GM03348 (cell line): ENCODE measurements at places on chromosomes 1 and 21.

- no peak for DNase-seq
These were observed 253.8 kb upstream of the RAB4A start for GRCh38 chr1:229017091-229017490.

GRCh38 chr1:1799716-1800115 lies 21.4 kb upstream of the NADK start:
- DNase-seq: no peak

GRCh38 chr1:18766328-18766727 lies 93.1 kb downstream of the TAS1R2 start:
- DNase-seq: no peak

- DNase-seq: no peak
These were observed 44.0 kb downstream of the GPR161 start for GRCh38 chr1:168092566-168093355.

DNA sequence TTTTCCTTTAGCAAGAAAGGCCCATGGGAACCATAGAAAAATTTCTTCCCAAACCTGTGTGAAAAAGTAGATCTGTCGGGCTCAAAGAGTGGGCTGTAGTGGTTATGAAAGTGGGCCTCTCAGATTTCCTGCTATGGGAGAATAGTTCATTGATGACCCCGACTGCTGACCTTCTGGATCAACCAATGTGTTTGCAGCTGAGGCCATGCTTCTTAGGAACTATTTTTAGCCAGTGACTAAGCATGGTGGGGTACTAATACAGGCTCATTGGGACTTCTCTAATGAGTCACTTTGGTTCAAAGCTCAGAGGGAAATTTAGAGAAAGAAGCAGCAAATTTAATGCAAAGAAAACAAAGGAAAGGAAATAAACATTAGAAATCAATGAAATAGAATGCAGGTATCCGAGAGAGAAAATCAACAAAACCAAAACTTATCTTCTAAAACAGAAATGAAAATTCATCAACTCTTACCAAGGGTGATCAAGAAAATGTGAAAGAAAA lies 12.6 kb upstream of the PSMA5 start:
- peak; percentile 76 for DNase-seq

- no peak for DNase-seq
These were observed 77.3 kb upstream of the KCNJ15 start for GRCh38 chr21:38179511-38179910.

GRCh38 chr1:68528243-68528642 lies 31.4 kb upstream of the DEPDC1 start:
- DNase-seq: no peak

DNA sequence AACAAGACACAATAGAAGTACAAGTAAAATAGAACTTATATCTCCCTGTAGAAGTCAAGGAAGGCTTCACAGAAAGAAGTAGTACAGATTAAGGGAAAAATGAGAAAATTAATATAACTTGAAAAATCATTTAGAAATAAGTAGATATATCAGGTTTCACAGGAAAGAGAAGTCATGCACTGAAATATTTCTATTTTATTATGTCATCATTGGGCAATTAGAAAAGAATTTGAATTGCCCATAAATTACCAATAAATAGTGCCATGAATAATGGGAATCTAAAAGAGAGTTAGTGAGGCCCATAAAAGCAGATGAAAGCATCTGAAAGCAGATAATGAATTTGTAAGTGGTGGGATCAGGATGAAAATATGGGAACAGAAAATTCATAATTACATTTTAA lies 1597.8 kb downstream of the PLA2G4A start:
- DNase-seq: no peak

DNA sequence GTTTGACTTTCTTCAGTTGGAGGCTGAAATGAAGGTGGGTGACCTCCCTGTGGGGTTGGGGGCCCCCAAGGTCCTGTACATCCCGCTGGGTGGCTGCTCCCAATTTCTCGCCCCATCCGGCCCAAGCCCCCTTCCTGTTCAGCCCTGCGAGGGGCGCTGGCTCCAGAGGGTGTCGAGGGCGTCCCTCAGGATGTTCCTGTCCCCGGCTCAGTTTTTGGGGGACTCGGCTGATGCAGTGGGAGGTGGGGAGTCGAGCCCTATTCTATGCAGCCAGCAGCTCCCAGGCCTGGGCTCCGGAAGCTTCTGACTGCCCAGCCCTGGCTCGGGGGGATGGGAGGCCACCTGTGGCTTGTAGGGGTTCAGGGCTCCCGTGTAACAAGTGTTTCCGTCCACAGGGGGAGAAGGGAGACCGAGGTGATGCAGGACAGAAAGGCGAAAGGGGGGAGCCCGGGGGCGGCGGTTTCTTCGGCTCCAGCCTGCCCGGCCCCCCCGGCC lies 38.2 kb downstream of the SLC19A1 start:
- no peak for DNase-seq

DNA sequence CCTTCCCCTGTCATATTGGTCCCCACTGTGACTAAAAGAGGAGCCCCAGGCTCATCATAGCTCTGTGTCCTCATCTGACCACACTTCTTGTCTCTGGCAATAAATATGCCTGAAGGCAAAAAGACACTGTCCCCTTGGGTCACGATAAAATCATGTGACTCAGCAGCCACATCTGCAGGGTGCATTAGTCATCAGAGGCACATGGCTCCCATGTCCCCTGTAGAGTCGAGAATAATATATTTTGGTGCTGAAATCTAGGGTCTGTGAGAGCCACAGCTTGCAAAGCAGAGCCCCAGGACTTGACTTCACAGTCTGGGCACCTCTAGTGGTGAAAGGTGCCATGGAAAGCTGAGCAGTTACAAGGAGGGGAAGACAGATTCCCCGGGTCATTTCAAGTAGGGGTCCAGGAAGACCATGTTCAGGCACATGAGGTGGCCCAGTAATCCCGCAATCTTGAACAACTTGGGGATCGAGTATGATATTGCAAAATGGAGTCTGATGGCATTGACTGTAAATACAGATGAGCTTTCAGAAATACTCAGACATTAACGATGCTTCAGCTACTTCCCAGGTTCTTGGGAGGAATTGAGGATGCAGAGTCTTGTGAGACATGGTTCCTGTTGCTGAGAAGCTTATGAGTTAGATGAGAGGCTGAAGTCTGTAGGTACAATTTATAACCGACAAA lies 68.6 kb downstream of the SLC35F3 start:
- DNase-seq: no peak

GRCh38 chr21:45995686-45996179 lies 14.2 kb downstream of the COL6A1 start:
- DNase-seq: peak; percentile 33

GRCh38 chr1:27690183-27690582 lies 18.2 kb upstream of the IFI6 start:
- no peak for DNase-seq

GRCh38 chr1:231990388-231990787 lies 363.8 kb downstream of the DISC1 start:
- no peak for DNase-seq

- DNase-seq: peak; percentile 64
These were observed 82.2 kb downstream of the RIPK4 start for GRCh38 chr21:41684381-41685245.

DNA sequence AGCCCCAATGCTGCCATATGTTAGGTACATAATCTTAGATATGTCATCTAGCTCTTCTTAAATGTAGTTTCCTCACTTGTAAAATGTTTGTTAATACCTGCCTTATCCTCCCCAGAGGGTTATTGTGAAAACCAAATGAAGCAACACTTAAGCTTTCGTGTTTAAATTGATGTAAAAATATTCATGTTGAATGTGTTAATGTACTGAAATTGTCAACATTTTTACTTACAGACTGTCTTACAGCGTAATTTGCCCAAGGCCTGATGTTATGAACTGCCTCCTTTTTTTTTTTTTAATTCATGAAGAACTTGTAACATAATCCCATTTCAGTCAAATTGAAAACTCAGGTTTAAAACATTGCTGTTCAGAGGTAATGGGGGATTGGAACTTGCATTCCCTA lies 25.6 kb upstream of the ENAH start:
- DNase-seq: no peak

- no peak for DNase-seq
These were observed 21.7 kb downstream of the GLRX2 start for GRCh38 chr1:193083365-193084088.

DNA sequence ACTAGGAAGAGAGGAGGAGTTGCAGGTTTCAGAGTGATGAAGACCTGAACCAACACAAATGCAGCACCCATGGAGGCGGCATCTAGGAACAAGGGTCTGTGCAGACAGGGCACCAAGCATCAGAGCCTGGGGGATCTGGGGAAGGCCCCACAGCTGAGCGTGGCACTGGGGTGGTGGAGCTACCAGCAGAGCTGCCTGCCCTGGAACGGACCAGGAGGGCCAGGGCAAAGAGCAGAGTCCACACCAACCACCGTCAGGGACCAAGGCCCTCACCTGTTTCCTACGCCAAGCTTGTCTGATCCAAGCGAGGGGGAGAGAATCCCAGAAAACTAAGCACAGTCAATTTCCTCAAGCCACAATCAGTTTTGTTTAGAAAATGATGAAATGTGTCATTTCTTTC lies 79.0 kb upstream of the SYT6 start:
- no peak for DNase-seq

DNA sequence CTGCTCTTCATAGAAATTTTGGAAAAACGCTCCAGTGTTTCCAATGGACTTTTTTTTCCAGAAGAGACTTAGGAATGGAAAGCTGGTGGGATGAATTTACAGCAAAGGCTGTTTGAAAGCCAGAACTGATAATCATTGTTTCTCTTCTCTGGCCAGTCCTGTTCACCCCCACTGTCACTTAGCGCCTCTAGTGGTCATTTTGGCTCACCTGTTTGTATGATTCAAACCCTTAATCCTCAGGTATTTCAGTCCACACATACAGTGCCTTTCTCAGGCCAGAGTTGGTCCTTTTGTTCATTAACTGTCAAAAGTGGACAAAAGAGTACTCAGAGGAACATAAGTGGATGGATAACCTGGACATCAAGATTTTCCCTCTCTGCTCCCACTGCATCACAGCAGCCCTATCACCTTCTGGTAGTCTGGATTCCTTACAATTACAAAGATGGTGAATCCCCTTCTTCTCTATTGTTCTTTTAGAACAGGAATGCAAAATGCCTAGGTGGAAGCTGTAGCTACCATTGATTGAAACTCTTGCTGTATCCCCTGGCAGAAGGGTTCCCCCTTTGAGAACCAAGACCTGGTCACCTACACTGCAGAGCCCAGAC lies 177.6 kb upstream of the OLFM3 start:
- no peak for DNase-seq

DNA sequence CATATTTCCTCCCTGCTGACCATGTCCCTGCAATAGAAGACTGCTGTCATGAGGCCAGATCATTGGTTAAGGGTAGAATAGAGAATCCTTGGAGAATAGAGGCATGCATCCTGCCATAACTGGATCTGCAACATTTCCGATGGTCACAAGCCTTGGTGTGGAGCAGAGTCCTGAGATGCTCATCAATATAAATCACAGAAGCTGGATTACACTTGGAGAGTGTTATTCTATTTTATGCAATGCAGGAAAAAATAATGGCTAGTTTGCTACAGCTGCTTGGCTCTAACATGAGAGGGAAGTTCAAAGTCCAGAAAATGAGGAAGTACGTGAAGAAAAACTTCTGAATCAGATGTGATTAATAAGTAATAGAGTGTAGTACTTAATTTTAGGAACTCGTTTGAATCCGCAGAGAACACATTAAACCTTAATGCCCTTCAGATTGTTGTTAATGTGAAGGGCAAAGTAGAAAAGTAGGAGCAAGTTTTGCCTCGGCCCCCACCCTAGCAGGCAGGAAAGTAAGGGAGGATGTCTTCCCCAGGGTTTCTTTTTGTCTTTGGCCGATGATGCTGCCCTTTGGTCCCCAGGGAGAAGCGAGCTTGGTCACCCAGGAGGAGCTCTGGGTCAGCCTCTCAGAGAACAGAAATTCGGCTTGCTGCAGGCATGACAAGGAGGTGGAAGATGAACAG lies 59.5 kb downstream of the KCNK1 start:
- no peak for DNase-seq

DNA sequence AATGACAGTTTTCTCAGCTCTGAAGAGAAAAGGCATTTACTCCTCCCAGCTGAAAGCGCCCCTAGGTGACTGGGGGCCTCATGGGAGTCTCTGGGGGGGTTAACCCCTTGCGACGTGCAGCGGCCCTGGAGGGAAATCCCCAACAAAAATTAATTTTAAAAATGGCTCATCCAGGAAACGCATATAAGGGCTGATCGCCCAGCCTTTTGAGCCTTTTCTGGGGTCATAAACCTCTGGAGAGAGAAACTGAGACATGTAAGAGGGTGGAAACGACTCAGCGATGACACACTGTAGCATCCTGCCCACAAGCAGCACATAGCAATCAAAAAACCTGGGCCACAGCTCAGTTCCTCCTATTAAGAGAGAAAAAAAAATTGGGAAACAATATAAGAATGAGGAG lies 20.4 kb upstream of the HPDL start:
- DNase-seq: no peak

DNA sequence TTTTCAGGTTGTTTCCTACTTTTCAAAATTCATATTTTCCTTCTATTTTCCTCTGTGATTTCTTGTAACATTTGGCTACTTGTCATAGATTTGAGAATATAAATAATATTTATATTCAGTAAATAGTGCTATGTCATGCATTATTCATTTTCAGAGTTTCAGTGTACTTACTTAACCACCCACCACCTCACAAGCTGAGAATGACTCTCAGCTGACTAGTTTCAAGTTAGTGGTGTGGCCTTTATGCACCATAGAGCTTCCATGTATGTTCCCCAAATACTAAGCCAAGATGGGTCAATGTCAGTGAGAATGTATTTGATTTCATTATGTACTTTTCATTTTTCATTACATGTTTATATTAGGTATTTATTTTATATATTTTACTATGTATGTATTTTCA lies 56.9 kb upstream of the RGS1 start:
- no peak for DNase-seq

GRCh38 chr1:85447006-85447943 lies 17.7 kb downstream of the DDAH1 start:
- DNase-seq: no peak

- no peak for DNase-seq
These were observed 128.6 kb downstream of the PRDM2 start for GRCh38 chr1:13828454-13829151.

- DNase-seq: peak; percentile 76
These were observed 632 bp downstream of the PEX19 start for GRCh38 chr1:160284220-160284781.

DNA sequence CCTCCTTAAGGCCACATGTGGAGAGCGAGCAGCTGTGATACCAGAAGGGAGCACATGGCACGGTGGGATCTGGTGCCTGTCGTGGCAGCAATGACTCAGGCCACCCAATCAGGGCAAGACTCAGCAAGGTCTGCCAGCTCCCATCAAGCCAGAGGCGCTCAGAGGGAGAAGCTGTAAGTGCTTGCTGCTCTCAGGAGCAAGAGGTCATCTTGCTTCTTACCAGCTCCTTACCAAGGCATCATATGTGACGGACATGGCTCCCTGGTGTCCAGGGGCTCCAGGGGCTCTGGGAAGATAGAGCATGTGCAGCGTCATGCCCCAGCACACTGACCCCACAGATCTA lies 72.9 kb downstream of the ITPKB start:
- no peak for DNase-seq
